Coronary artery (tissue), 2 donors: ENCODE measurements at places on chromosomes 1 and 21.

DNA sequence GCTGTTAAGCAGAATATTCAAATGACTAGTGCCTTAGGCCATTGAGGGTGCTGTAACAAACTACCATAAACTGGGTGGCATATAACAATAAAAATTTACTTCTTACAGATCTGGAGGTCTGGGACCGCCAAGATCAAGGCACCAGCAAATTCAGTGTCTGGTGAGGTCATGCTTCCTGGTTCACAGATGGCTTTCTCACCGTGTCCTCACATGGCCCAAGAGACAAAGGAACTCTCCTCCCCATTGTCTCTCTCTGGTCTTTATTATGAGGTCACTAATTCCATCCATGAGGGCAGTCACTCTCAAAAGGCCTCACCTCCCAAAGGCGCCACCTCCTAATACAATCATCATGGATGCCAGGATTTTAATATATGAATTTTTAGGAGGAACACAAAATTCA lies 127.3 kb downstream of the GABPA start:
- no peak for DNase-seq

DNA sequence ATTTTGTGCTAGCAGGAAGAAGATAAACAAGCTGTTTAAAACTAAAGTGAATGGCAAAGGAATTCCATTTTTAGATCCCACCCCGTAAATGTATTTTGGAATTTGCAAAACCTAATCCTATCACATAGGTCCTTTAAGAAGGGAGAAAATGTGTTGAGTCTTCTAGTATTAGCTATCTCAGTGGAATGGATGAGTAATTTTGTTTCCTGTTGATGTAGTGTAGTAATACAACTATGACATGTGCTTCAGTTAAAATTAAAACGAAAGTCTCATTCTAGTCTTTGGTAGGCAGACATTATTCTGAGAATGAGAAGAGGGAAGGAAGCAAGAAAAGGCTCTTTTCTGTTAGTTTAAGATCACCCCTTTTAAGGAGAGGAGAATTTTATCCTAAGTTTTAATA lies 265.9 kb upstream of the C1orf105 start:
- DNase-seq, result no peak

DNA sequence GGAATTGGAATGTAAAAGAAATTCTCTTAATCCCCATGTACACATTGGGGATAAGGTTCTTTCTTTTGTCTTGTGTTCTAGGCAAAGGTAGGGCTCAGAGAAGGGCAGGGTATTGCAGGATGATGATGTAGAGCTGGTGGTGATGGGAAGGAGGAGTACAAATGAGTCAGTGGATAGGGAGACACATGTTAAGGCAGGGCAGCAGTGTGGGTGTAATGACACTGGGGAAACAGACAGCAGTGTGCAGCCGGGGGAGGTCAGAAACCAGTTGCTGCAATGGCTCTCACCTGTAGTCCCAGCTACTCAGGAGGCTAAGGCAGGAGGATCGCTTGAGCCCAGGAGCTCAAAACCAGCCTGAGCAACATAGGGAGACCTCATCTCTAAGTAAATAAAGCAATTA lies 5.1 kb downstream of the NLRP3 start:
- no peak for DNase-seq

GRCh38 chr1:223189903-223190724 lies 47.1 kb upstream of the TLR5 start:
- DNase-seq, result no peak

GRCh38 chr21:42855171-42855936 lies 24.0 kb downstream of the WDR4 start:
- no peak for DNase-seq

DNA sequence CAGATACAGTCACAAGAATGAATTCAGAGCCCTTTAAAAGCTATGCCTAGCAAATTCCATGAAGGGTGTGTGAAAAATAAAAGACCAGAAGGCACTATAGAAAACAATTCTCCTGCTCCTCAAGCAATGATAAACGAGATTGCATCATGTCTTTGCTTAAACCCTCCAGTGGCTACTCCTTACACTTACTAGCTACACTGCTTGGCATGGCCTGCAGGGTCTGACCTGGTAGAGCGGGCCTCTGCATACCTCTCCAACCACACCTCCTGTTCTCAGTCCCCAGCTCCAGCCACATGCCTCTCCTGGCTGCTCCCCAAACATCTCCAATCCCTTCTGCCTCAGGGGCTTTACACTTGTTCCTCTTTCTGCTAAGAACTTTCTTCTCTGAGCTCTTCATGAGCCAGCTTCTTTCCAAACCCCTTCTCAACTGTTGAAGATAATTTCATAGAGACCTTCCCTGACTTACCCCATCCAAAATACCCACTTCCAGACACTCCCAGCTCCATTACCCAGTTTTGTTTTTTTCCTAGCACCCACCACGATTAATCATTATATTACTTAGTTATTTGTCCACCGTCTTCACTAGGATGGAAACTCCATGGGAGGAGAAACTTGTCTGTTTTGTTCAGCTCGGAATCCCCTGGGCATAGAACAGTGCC lies 11.2 kb upstream of the CREG1 start:
- no peak for DNase-seq

GRCh38 chr1:228284148-228284495 lies 76.3 kb downstream of the OBSCN start:
- no peak for DNase-seq

GRCh38 chr1:41657679-41658295 lies 173.3 kb upstream of the EDN2 start:
- DNase-seq, result no peak

GRCh38 chr1:77415579-77415978 lies 133.8 kb downstream of the AK5 start:
- no peak for DNase-seq

- no peak for DNase-seq
These were observed 45.4 kb downstream of the YARS1 start for GRCh38 chr1:32771561-32772280.
